ENCODE measurements at places on chromosomes 2 and 18.
A peak's percentile ranks its signal among the peaks of the same experiment; 100 is the strongest.

- DNase-seq, result no peak
Measured at GRCh38 chr18:31684279-31685096, at the start of gene B4GALT6. Gene B4GALT6 (minus strand): TSS chr18:31684581. CDS start chr18:31684426, 155 bp downstream.

- DNase-seq, result no peak
Measured at GRCh38 chr2:238427435-238428162, 872 bp downstream of the ASB1 start.

- no peak for DNase-seq
Measured at GRCh38 chr2:96957244-96957643, 29.1 kb downstream of the FAM178B start.

DNA sequence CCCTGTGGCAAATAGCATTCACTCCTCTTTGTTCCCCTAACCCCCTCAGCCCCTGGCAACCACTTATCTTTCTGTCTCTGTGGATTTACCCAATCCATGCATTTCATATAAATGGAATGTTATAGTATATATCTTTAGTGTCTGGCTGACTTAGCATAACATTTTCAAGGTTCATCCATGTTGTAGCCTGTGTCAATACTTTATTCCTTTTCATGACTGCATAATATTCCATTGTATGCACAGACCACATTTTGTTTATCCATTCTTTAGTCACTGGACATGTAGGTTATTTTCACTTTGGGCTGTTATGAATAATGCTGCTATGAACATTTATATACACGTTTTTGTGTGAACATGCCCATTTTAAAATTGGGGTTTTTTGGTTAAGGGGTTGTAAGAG lies 42.8 kb downstream of the TET3 start:
- DNase-seq, result no peak

DNA sequence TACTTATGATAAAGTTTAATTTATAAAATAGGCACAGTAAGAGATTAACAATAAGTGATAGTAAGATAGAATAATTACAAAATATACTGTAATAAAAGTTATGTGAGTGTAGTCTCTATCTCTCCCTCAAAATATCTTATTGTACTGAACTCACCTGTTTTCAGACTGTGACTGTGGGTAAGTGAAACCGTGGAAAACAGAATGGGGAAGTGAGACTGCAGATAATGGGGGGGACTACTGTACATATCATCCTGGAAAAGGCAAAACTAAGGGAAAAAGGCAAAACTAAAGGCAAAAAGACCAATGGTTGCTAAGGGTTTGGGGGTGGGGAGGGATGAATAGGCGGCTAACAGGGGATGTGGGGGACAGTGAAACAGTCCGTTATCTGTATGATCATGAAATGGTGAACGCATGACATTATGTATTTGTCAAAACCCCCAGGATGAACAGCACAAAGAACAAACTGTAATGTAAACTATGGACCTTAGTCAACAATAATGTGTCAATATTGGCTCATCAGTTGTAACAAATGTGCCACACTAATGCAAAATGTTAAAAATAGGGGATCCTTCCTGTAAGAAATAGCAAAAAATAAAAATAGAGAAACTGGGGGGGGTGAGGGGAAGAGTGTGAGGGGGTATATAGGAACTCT lies 93.8 kb downstream of the EPB41L3 start:
- DNase-seq, result no peak

GRCh38 chr2:75807992-75808391 lies 97.3 kb upstream of the GCFC2 start:
- no peak for DNase-seq

GRCh38 chr18:74114116-74114515 lies 33.5 kb downstream of the FBXO15 start:
- no peak for DNase-seq

- no peak for DNase-seq
Measured at GRCh38 chr18:34929336-34929780, 111.9 kb upstream of the MAPRE2 start.

GRCh38 chr2:178246696-178247095 lies 52.4 kb downstream of the OSBPL6 start:
- DNase-seq, result no peak

- DNase-seq, result no peak
Measured at GRCh38 chr2:62505109-62505749, 766 bp downstream of the TMEM17 start.

DNA sequence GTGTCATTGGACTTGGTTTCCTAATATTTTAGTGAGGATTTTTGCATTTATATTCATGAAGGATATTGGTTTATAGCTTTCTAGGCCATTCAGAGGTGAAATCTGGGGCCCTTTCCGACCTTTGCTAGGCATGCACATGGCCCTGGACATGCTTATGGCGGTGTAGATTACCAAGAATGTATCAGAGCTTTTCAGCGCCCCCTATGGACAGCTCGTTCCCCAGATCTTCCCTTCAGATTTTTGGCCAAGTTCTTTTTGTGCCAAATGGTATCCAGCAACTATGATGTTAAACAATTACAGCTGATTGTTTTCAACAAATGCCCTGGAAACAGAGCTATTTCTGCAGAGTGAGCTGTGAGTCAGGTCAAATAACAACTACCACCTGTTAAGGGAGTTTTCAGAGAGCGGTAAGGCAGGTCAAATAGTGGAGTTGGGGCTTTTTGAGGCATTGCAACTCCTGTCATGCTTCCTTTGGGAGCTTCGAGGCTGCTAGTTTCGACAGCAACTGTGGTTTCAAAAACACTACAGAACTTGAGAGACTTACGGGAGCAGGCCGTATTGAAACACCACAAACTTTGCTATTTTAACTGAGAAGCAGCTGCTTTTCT lies 188.3 kb downstream of the ZNF516 start:
- DNase-seq, result no peak

- DNase-seq, result peak; percentile 71
Measured at GRCh38 chr18:12038639-12039539, 54.8 kb upstream of the ANKRD62 start.

GRCh38 chr2:102226612-102227391 lies 40.0 kb downstream of the IL1RL2 start:
- DNase-seq, result no peak

GRCh38 chr18:62249478-62250097 lies 62.5 kb downstream of the RELCH start:
- peak; percentile 69 for DNase-seq

DNA sequence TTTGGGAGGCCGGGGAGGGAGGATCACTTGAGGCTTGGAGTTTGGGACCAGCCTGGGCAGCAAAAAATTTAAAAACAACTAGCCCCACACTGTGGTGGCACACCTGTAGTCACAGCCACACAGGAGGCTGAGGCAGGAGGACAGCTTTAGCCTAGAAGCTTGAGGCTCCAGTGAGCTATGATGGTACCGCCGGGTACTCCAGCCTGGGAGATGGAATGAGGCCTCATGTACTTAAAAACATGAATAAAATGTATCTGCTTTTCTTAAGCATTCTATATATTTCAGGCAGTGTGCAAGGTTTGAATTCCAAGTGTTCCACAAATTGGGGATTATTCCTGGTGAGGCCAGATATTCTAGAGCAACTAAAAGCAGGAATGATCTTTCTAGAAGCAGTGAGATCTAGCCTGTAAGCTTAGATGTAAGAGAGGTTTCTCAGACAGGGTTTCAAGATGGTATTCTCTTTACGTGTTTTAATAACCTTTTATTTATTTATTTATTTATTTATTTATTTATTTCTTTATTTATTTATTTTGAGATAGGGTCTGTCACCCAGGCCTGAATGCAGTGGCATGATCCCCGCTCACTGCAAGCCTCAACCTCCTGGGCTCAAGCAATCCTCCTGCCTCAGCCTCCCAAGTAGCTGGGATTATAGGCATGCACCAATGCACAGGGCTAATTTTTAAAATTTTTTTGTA lies 4.1 kb upstream of the MARCHF7 start:
- DNase-seq, result no peak

GRCh38 chr2:101133492-101134100 lies 17.6 kb downstream of the TBC1D8 start:
- DNase-seq, result no peak

- no peak for DNase-seq
Measured at GRCh38 chr2:206556357-206556949, 85.8 kb upstream of the FAM237A start.

DNA sequence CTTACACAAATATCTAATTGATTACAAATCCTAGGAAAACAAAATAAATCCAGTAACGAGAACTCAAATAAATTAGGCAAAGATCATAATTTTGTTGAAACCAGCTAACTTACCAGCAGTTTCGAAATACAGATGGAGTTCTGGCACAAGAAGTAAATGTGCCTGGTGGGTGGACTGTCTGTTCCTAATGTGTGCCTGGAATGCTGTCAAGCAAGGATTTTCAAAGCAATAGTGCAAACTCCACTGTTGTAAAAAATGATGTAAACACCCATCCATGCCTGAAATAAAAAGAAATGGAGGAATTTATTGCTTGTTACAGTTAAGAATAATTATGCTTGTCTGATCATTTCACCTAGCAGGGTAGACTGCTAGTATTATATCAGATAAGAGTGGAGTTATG lies 423.9 kb upstream of the MAP2 start:
- DNase-seq, result no peak

DNA sequence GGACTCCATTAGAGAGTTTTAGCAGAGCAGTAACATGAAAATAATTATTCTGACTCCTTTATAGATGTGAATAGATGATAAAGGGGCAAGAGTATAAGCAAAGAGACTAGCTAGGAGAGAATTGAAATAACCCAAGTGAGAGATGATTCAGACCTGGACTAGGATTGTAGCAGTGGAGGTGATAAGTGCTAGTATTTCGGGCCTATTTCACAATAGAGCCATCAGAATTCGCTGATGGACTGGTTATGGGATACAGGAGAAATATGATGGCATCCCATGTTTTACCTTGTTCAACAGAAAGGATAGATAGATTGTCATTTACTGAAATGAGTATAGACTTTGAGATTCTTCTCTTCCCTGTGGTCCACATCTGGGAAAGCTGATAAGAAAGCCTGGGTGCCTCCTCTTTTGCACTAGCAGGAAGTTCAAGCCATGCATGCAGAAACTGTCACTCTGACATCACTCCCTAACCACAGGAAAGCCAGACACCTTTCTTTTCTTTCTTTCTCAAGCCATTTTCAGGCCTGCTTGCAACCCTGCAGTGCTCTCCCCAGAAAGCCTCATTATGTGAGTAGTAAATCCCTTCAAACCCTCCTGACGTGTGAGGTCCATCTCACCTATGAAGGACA lies 25.3 kb downstream of the DYNAP start:
- no peak for DNase-seq

GRCh38 chr2:131063501-131064283 lies 29.6 kb downstream of the FAM168B start:
- DNase-seq, result no peak

DNA sequence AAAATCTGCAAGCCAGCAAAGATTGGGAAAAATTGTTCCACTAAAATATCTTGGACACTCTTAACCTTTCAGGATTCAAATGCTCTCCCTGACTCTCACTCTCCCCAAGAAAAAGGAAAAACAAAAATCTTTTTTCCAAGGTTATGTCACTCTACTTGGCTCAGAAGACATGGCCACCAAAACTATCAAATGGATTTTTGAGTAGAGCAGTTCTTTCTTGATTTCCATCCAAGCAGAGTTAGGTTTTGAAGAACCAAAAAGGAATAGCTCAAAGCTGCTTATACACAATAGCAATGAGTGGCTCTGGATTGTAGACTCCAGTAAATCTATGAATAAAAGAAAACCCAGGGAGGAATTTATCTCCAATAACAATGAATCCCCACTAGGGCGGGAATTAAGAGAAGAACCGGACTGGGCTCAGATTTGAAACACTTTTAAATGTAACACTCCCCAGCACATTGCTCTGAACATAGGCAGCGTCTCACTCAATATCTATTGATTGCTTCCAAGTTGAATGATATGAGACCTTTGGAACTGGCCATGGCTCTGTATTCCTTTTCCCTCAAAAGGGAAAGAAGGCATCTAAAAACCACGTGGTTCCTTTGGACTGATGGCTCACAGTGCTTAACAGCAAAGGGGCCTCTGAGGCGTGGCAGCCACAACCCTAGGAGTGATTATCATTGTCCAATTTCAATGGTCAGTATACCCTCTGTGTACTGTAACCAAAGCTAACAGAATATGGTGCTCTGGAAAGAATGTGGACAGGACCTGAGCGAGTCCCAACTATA lies 68.3 kb downstream of the SPRED2 start:
- DNase-seq, result no peak

DNA sequence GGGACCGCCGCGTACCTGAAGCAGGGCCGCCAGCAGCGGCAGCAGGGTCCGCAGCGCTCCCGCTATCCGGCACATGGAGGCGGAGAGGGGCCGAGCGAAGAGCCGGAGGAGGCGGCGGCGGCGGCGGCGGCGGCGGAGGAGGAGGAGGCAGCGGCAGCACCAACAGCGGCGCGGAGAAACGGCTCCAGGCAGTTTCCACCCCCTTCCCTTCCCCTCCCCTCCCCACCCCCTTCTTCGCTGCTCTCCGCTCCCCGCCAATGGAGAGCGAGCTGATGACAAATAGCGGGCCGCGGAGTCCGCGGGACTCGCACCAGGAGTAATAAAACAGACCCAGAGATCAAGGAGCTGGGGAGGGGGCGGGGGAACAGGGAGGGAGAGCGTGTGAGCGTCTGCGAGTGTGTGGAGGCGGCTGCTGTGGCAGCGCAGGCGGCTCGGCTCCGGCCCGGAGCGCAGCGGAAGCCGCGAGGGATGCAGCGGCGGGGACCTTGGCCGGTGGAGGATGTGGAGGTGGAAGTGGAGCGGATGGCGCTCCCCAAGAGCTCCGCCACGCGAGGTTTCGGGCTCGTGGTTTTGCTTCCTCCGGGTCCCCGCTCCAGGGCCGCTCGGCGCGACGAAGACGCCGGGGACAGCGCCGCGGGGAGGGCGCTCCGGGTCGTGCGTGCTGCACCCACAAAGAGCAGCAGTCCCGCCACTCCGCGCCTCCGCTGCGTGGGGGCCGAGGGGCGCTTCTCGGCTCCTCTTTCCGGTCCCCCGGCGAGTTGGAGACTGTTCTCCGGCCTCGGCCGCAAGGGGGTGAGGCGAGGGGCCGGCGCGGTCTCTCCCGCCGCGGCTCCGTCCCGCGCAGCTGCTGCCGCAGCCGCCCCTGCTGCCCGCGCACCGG lies at the start of gene CDH2:
Gene CDH2, minus strand, starts transcription at position 183 of the 880 bp plus-strand sequence. Its CDS starts 108 bp downstream, at position 75.
- no peak for DNase-seq

DNA sequence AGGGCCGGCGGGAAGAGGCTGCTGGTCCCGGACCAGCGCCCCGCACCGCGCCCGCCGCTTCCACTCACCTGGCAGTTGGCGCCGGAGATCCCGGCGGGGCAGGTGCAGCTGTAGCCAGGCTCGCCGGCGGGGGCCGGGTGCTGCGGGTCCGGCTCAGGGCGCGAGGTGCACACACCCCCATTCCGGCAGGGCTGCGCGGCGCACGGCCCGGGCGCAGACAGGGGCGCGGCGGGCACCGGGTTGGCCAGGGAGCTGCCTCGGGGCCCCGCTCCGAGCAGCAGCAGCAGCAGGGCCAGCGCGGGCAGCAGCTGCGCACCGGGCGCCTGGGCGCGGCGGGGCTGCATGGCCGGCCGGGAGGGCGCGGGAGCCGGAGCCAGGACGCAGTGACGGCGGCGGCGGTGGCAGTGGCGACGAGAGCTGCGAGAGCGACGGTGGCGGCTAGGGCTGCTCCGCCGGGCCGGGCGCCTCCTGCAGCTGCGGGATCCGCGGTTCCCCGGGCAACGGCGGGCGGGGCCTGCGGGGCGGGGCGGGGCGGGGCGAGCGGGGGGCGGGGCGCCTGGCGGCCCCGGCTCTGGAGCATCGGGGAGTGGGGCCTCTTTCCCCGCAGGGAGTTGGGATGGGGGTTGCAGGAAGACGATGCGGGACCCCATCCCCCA lies at the start of gene DNER:
Gene DNER, minus strand, starts transcription at position 476 of the 656 bp plus-strand sequence. Its CDS starts 132 bp downstream, at position 344.
- peak; percentile 38 for DNase-seq

- peak; percentile 61 for DNase-seq
Measured at GRCh38 chr2:241035818-241036396, 37.5 kb downstream of the SNED1 start.

- no peak for DNase-seq
Measured at GRCh38 chr2:212537726-212538304, 787 bp downstream of the ERBB4 start.

Measured in activated CD4-positive, alpha-beta T cell treated with anti-CD3 and anti-CD28 coated beads, Interleukin-2, amount 50 U/mL, for 1 hour (primary cell).